ENCODE measurements at places on chromosomes 1 and 21. TPM values are rescaled to one million over a fixed set of nuclear protein-coding genes. Genes with fewer than 3 reads are reported as not detected.
A peak's percentile ranks its signal among the peaks of the same experiment; 100 is the strongest.

DNA sequence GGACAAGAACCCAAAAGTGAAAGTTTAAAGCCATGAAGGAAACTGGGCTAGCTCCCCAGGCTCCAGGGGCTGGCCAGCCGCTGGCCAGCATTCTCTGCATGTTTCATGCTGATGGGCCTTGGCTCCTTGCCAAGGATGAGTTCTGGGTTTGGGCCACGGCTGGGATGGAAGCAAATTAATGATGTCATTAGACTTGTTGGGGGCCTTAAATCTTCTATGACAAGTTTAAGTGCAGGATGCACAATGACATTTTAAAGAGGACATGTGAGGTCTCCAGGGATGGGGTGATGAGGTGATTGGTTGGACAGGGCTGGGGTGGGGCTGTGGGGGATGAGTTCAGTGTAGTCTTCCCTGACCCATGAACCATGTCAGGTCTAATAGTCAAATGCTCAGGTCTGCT, 199.6 kb downstream of the TRABD2B start:
- no peak for DNase-seq

DNA sequence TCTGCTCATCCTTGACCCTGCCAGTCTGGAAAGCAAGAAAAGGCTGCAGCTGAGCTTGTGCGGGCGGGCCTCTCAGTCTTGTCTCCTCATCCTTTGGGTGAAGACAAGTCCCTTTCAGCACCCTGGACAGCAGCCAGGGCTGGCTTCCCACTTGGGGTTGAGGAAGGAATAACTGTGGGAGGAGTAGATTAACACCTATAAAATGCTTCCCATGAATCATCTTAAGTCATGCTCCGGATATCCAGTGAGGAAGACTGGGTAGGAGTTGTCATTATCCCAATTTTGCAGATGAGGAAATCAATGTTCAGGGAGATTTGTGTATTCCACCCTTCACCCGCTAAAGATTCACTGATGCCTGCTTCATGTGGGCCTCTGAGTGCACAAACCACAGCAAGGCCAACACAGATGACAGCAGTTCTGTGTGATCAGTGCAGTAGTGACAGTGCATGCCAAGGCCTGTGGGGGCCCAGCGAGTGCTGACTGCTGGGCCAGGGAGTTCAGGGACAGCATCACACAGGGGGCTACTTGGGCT, 20.1 kb upstream of the COL16A1 start:
- peak; percentile 79 for DNase-seq

GRCh38 chr21:41504030-41504429, 3.9 kb downstream of the TMPRSS2 start:
- DNase-seq = no peak

DNA sequence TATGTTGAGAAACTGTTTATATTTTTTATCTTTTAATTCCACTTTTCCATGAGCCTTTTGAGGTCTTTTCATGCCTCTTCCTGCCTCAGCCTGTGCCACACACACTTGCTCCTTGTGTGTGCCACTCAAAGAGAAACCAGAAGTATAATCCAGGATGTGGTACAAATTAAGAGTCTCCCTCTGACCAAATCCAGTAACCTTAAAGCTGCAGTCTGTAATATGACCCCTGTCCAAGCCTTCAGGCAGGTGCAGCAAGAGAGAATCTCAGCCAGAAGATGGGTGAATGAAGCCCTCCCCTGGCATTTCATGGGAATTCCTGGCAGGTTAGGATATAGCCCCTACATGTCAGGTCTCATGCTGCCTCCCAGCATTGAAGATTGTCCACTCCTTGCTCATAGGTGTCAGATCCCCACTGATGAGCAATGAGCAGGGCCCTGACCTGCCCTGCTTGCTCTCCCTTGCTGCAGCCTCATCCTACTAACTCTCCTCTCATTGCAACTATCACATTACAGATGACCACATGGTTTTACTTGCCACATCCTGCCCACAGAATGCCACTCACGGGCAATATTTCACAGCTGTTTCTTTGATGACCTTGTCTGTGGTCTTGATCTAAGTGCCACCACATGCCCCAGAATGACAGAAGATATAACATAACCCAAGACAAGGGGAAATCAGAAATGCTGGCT, 169.3 kb downstream of the SEC16B start:
- DNase-seq = no peak

The ETS2 gene
- total RNA-seq = 61.4 TPM

DNA sequence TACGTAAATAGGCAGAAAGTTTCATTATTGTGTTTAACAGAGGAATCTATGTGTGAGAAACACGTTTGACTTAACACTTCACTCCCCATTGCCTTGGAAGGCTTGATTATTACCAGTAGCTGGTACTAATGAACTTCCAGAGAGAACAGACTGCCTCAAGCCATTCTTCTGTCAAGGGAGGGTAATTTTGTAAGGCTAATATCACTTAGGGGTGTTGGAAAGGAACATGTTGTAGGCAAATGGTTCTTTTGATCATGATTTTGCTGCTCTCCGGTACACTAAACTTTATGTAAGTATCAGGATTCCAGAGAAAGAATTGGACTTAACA, 1.8 kb downstream of the LAMC1 start:
- no peak for DNase-seq

DNA sequence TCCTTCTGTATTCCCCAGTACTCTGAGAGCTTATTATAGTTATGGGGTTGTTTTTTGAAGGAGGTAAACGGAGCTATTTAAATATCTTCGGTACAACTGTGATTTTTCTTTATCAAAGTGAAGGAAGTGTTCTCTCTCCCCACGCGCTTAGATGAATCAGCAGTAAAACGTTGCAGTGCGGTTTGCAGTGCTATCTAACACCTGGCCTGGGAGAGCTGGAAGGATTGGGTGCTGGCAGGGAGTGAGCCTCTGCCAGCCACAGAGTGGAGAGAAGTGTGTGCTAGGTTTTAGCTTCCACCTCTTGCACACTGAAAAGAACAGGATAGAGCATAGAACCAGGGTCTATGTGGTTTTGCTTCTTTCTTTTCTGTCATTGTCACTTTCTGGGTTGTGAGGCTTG, 165.9 kb downstream of the SDCCAG8 start:
- DNase-seq = peak; percentile 59

GRCh38 chr21:21163904-21164303, 165.7 kb downstream of the NCAM2 start:
- DNase-seq = peak; percentile 19

DNA sequence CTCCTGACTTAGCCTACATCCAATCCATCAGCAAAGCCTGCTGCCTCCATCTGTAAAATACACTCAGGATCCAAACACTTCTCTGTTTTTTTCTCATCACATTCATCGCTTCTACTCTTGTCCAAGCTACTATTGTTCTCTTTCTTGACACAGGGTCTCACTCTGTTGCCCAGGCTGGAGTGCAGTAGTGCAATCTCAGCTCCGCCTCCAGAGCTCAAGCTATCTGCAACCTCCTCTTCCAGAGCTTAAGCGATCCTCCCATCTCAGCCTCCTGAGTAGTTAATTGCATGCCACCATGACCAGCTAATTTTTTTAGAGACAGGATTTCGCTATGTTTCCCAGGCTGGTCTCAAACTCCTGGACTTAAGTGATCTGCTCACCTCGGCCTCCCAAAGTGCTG, 44.3 kb upstream of the H6PD start:
- DNase-seq = no peak

DNA sequence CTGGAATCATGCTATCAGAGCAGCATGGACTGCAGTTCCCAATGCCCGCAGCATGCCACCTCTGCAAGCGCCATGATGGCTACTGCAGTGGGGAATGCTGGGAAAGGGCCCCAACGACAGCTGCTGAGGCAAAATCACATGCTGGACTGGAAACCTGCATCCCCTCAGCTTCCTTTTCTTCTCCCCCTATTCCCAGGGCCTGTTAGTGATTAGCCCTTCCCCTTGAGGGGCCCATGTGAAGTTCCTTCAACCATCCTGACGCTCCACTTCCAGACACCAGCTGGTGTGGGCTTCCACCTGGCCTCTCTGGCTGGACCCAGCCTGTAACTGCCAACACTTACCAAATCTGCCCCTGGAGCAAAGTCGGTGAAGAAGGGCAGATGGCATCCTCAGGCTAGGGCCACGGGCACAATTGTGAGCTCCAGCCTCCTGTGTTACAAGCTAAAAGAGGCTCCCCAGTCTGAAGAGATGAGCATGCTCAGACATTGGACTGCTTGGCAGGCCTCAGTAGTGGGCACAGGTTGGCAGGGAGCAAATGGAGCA, 22.1 kb upstream of the SDC3 start:
- DNase-seq = no peak

The SLC5A9 gene
- not detected for total RNA-seq

The CRB1 gene
- total RNA-seq = 4.0 TPM

The SERPINC1 gene
- total RNA-seq = not detected

- no peak for DNase-seq
Observed at GRCh38 chr1:204461331-204462228, 33.0 kb downstream of the PIK3C2B start.

GRCh38 chr21:35281956-35282355, 232.9 kb upstream of the RUNX1 start:
- DNase-seq = no peak

The IGSF3 gene
- 2.0 TPM for total RNA-seq

- no peak for DNase-seq
Observed at GRCh38 chr1:107807405-107807804, 157.6 kb downstream of the VAV3 start.

- DNase-seq = no peak
Observed at GRCh38 chr1:62732331-62732730, 44.1 kb upstream of the DOCK7 start.

The SPRR2B gene
- total RNA-seq = not detected

DNA sequence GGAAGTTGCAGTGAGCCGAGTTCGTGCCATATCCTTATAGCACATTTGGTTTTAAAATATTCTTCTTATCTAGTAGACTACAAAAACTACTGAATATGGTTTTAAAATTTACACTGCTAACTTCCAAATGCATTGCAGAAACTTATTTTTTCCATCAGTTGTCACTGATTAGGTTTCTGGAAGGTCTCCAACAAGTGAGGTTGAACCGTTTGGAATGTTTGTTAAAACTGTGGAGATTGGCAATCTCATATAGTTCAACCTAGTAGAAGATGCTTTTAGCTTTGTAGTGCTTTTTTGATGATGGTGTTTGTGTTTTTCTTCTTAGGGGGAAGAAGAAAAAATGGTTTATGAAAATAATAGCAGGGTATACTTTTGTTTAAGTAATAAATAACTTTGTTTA, 12.9 kb downstream of the CENPF start:
- DNase-seq = no peak

DNA sequence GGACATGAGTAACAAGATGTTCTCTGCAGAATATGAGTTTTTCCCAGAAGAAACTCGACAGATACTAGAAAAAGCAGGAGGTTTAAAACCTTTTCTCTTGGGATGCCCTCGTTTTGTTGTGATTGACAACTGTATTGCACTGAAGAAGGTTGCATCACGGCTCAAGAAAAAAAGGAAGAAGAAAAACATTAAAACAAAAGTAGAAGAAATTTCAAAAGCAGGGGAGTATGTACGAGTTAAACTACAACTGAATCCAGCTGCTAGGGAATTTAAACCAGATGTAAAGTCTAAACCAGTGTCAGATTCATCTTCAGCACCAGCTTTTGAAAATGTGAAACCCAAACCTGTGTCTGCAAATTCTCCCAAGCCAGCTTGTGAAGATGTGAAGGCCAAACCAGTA, 92.5 kb downstream of the TTC3 start:
- DNase-seq = no peak

- no peak for DNase-seq
Observed at GRCh38 chr1:78687914-78688313, 38.3 kb downstream of the IFI44 start.

DNA sequence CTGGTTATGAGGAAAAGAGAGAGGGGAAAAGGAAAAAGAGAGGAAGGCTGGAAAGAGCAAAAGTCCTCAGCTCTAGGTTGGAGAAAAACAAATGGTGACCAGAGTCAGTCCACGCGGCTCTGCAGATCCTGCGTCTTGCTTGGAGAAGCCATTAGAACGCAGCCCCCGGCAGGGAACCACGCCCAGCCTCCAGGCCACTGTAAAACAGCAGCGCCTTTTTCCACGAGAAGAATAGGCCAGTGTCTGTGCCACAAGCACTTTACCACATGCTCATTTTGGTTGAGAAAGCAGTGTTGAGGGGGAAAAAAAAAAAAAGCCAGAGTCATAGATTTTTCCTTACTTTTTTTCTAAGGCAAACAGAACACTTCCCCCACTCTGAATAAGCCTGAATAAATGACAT, 846.9 kb upstream of the ADAMTS5 start:
- no peak for DNase-seq

- peak; percentile 43 for DNase-seq
Observed at GRCh38 chr1:22259551-22260282, 116.8 kb upstream of the WNT4 start.

DNA sequence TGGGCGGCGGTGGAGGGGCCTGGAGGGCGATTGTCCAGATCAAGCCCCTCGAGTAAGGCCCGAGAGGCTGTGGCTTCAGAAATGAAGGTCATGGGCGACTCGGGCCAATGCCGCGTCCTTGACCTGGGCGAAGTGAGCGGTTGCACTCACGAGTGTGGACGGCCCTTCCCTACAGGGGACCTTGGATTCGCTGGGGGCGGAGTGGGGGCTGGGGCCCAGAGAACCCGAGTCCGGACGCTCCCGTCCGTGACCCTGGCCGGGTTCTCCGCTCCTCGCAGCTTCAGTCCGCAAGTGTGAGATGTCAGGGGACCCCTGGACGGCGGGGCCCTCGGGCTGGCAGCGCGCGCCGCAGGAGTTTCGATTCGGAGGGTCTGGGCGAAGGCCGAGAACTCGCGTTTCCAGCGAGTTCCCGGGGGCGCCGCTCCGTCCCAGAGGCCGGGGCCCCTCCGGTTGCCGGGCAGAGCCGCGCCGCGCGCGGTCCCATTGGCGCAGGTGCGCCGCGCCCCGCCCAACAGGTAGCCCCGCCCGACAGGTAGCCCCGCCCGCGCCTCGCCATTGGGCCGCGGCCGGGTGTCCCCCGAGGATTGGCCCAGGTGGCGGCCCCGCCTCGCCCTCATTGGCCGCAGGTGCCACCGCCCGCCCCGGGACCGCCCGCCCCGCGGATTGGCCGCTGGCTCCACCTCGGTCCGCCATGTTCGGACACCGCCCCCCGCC, at the start of gene PRKCZ:
TSS of gene PRKCZ (plus strand) at position 694 of the 714 bp plus-strand sequence. CDS start 220 bp downstream, outside the sequence.
- DNase-seq = peak; percentile 76

- DNase-seq = no peak
Observed at GRCh38 chr1:30123896-30124295, 599.5 kb downstream of the MATN1 start.

The RNU1-1 gene
- total RNA-seq = 4,661 TPM

The HOOK1 gene
- 4.0 TPM for total RNA-seq

The OR2L3 gene
- total RNA-seq = not detected

- DNase-seq = no peak
Observed at GRCh38 chr1:6208723-6209660, 3.1 kb downstream of the RNF207 start.

Data from ovary (tissue), 10 donors.